ENCODE measurements at places on chromosomes 4 and X.

GRCh38 chr4:94714365-94715160 is 43.2 kb upstream of the BMPR1B start:
- no peak for DNase-seq

- no peak for DNase-seq
These were observed 2.1 kb downstream of the UCHL1 start for GRCh38 chr4:41258783-41259182.

GRCh38 chr4:80053140-80053910 is 19.7 kb downstream of the ANTXR2 start:
- no peak for DNase-seq

- DNase-seq = no peak
These were observed 160.7 kb upstream of the LDB2 start for GRCh38 chr4:17058916-17059741.

DNA sequence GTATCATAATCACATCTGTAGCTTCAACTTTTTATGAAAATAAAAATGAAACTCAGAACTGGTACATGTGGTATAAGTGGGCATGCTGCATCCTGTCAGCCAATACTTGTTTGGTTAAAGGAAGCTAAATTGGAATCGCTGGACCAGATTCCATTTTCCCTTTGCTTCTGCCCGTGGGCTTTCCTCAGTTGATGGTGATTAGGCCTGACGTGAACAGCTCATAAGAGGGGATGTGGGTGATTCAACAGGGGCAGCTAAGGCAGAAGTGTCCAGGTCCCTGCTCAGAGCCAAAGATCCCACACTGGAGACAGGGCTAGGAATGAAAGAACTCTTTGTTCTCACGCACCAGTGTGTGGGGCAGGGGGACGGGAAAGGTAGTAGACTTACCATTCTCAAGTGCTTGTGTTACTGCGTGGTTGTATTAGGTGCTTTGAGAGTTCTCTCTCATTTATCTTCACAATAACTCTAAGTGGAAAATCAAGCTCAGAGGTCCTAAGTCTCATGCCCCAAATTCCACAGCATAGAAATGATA is 63.2 kb upstream of the GUCY1A1 start:
- no peak for DNase-seq

- no peak for DNase-seq
These were observed 2.7 kb upstream of the GRIA3 start for GRCh38 chrX:123181233-123181914.

DNA sequence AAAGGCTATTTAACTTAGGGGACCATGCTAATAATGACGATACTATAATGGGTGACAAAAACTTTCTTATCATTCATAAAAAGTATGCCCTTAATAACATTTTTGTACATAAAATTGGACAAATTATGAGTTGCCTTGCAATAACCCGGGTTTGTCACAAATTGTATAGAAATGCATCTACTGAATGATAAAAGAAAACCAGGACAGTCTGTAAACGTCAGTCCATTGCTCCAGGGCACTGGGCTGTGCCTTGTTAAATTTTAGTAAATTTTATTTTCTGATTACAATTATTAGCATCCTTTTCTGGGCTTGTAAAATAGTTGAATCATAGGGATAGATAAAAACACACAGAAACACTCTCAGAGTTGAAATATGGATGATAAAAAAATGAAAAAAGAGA is 778.3 kb downstream of the RAPGEF2 start:
- DNase-seq = no peak

- peak; percentile 38 for DNase-seq
These were observed 719 bp downstream of the USO1 start for GRCh38 chr4:75724867-75725724.

- no peak for DNase-seq
These were observed 7.2 kb downstream of the PDHA1 start for GRCh38 chrX:19350941-19351384.

Data from naive B cell (primary cell).